ENCODE measurements at places on chromosomes 1 and 21.

DNA sequence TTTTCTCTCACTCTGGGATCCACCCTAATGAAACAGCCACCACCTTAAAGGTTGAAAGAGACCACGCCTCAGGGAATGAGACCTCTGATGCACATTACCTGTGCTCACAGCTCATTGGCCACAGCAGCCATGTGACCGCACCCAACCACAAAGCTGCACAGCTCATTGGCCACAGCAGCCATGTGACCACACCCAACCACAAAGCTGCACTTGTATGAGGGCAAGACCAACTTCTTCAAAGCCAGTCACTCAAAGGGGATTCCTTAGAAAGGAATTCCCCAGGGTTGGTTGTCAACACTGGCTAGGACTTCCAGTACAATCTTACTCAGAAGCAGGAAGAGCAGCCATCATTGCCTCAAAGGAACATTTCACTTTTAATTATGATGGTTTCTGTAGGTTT, 43.6 kb upstream of the PDE9A start:
- peak; percentile 69 for DNase-seq

DNA sequence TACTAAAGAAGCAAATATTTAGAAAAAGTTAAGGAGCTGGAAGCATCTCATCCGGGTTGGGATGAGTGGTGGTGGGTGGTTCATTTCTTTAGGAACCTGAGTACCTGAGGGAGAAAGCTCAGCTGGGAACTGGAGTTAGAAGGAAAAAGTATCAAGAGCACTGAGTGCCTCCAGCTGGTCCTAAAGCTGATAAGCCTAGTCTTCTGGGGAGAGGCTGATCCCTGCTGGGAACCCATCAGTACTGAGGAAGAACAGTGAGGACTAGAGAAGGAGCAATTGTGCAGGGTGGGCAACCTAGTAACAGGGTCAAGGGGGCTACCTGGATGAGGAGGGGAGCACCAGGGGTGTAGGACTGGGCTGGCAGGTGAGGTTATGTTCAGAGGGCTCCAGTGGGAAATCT, 89.5 kb downstream of the RUNX1 start:
- no peak for DNase-seq

- DNase-seq = no peak
These were observed 86.3 kb upstream of the VANGL1 start for GRCh38 chr1:115555446-115555845.

DNA sequence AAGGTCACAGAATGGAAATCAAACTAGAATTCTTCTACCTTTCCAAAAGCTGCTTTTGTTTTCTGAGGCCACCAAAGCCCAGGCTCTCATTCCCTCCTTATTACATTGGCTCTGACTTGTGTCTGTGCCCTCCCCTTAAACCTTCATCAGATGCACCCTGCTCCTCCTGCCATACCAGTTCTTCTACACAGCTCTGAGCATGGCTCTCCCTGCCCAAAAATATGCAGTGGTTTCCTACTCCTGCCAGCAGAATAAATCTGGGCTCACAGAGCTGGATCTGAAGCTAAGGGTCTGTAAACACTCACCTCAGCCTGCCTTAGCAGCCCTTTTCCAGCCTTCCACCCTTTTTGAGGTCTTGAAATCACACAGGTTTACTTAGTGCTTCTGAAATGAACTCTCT, 55.0 kb downstream of the TTC3 start:
- DNase-seq = no peak

DNA sequence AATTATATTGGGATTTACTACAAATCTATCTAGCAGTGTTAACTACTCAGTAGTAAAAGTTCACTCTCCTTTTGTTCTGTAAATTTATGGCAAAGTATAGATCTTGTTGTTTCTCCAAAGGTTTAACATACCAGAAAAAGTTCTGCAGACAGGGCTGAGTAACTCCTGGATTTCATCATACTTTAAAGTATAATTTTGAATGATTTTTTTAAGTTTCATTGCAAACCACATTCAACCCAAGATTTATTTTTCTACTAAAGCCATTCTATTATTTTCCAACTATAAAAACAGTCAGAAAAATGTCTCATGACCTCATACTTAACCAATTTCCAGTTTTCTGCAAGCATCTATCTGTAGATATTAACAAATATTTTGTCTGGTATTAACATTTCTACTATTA, 585.8 kb upstream of the ZRANB2 start:
- no peak for DNase-seq

- no peak for DNase-seq
These were observed 46.1 kb downstream of the GIPC2 start for GRCh38 chr1:78091886-78092285.

DNA sequence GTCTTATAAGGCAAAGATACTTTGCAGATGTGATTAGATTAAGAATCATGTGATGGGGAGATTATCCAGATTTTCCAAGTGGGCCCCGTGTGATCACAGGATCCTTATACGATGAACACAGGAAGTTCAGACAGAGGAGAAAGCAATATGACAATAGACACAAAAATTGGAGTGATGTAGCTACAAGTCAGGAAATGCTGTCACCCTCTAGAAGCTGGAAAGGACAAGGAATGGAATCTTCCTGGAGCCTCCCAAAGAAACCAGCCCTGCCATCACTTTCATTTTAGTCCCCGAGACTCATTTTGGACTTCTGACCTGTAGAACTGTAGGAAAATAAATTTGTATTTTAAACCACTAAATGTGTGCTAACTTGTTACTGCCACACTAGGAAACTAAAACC, 61.9 kb upstream of the C1orf21 start:
- no peak for DNase-seq

GRCh38 chr1:233295237-233295974, at the start of gene PCNX2:
Gene PCNX2, minus strand, starts transcription at chr1:233295725. Its CDS starts 247 bp downstream, at chr1:233295478.
- DNase-seq = peak; percentile 84

DNA sequence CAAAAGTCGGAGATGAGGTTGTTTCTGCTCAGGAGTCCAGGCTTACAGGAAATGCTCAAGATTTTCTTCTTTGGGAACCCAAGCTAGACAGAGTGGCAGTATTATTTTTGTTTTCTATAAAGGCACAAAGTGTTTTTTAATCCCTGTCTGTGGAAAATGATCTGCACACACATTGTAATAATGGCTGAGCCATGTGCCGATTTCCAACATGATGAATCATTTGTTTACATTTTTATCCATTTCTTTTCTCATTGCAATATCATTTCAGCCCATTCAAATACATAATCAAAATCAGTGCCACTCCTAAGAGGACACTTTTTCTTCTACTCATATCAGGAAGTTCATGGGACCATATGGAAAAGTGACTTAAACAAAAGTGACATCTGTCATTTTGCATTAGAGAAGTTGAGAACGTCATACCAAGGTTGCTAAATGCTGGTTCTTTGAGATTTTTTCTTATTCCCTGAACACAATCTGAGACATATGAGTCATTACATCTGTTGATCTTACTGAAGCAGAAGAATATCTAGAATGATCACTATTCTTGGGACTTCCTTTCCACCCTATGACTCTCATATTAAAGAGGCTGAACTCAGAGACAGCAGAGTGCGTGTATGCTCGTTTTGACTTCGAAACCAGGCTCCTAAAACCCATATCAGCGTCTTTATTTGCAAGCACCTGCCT, 44.9 kb downstream of the ACTA1 start:
- no peak for DNase-seq

- peak; percentile 24 for DNase-seq
These were observed 1.5 kb downstream of the RO60 start for GRCh38 chr1:193060938-193061337.

GRCh38 chr1:105172788-105173187, 1423.1 kb downstream of the AMY1C start:
- DNase-seq = no peak

- peak; percentile 96 for DNase-seq
These were observed at the start of gene PTPN7 for GRCh38 chr1:202160377-202160940. Gene PTPN7, minus strand, starts transcription at chr1:202160602. Its CDS starts 1,200 bp downstream, at chr1:202159402.

GRCh38 chr21:35575280-35575915, 484.9 kb downstream of the SETD4 start:
- no peak for DNase-seq

DNA sequence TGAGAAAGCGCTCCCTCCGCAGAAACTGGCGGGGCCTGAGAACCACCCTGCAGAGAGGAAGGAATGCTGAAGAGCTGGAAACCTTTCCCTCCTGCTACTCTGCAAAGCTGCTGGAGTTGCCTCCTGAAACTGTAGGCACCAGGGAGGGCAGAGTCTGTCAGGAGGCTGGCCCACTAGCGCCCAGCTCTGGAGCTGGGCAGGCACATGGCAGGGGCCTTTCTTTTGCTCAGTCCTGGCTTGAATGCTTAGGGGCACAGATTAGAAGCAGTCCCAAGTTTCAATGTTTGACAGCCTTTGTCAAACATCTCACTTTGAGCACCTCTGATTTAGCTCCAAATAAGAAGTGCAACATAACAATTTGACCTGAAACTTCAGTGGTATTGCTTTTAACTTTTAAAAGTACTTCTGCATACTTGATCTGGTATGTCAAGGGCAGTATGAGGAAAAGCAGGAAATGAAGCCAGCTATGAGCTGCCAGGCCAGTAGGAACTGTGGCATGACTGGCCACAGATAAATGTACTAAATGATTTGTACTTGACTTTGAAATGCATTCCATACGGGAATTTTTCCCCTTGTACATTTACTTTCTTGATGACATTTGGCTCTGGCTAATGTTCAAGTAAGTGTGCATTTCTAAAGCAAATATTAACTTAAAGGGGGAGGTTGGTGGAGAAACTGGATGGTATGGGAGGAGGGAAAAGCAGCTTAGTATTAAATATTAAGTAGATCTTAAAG, 7.2 kb downstream of the C1orf116 start:
- DNase-seq = no peak

DNA sequence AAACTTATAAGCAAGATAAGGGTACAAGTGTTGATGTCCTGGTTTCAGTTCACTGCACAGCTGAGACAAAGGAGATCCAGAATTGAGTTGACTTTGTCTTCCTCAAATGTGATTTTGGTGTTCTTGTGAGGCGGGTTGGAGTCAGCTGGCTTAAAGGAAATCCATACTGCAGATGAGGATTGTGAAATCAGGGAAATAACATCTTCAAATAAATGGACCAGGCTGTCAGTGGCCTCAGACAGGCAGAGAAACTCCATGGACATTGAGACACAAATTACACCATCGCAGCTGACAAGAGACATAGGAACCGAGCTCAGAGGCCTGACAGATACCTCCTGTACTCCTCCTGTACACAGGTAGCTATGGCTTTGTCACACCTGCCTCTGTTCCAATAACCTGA, 27.0 kb upstream of the REG4 start:
- no peak for DNase-seq

GRCh38 chr1:58839846-58840835, 56.3 kb upstream of the JUN start:
- DNase-seq = no peak

DNA sequence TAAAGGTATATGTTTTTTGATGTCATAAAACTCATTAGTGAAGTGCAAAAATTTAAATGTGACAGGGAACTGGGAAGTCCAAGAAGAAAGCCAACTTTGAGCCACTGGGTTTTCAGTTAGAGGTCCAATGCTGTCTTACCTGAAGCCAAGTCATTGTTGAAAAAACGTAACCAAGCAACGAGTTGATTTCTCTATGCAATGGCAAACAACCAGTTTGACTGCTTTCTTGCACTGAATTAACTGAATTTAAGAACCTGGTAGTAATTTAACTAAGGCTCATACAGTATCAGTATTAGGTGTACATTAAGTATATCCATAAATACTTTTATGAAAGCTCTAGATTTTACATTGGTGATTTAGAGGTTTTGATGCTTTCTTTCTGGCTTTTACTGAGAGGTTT, 20.2 kb upstream of the S1PR1 start:
- no peak for DNase-seq

GRCh38 chr1:6303397-6304012, 42.6 kb upstream of the GPR153 start:
- DNase-seq = no peak

All from activated CD4-positive, alpha-beta memory T cell treated with anti-CD3 and anti-CD28 coated beads for 36 hours (primary cell).